Activated effector memory CD4-positive, alpha-beta T cell treated with anti-CD3 and anti-CD28 coated beads, Interleukin-2, amount 50 U/mL, for 16 hours (primary cell): ENCODE measurements at places on chromosomes 11 and 22.

- DNase-seq: no peak
Observed at GRCh38 chr11:27184458-27185312, 144.1 kb downstream of the BBOX1 start.

DNA sequence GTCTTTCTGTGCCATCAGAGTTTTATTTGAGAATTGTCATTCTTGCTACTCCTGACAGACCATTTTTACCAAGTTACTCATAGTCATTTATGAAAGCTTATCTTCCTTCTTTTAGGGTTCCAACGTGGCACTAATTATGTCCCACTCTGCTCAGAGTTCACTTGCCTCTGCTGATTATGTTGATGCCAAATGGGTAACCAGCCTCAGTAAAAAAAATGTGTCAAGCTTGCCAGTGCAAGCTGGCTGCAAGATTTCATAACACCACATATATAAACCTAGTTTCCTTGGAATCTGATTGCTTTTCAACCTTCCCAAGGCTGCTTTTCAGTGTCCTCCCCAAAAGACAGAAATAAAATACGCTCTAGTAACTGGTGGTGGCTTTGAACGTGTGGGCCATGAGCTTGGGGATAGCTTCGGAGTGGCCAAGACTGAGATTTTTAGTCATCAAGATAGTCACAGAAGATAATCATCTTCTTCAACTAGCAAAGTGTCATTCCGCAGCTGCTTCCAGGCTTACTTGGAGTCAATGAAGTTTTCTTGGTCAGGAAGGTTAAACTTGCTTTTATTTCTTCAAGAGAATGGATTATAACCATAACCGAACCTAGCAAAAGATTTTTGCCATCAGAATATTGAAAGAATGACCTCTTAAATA lies 29.5 kb upstream of the APOA1 start:
- no peak for DNase-seq

DNA sequence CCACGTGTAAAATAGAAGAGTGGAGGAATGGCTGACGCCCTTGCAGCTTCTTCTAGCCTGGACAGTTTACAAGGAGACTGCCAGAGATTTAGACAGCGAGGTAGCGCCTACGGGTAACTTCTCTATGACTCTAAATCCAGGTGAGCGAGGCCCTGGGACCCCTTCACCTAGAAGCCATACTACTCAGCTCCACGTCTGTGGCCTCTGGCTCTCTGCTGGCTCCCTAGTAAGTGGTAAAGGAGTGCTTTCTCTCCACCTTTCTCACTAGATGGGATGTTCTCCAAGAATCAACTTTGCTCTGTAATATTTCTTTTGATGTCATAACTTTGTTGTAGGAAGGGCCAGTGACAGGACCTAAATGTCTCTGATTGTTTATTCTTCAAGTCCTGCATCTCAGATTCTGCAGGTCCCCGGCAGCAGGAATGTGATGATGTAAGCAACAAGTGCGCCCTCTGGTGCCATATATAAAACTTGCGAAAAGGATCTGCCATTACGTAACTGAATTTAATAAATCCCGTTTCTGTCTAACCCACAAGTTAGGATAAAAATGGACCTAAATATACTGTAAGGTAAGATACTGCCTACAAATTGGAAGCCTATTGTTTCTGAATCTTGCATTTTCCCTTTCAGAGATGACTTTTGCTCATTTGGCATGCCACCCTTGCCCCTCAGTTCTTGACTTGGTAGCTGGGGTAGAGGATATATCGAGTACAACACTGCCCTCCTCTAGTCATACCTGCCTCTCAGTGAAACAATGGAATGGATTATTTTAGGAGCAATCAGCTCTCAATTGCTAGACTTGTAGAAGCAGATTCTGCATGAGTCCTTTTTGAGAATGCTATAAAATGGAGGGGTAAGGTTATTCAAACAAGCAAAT lies 11.0 kb upstream of the PTPN5 start:
- DNase-seq: peak; percentile 70

DNA sequence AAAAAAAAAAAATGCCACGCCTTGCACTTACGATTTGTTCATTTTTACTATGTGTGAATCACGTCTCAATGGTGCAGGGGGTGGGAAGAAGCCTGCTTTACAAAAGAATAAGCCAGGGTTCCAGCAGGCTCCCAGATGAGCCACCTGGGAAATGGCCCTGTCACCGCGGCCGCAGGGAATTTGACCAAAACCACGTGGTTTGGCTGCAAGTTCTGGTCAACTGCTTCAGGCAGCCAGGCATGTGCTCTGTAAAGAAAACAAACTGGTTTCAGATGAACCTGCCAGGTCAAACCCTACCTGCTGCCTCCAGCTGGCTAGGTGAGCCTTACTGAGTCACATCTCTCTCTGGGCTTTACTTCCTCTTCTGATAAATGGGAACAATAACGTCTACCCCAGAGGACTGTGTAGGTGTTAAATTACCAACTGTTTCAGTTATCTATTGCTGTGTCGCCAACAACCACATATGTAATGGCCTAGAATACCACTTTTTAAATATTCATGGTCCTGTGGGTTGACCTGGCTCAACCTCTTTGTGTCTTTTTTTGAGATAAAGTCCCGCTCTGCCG lies 30.5 kb upstream of the GCAT start:
- no peak for DNase-seq

GRCh38 chr11:15905366-15906104 lies 450.8 kb downstream of the SOX6 start:
- no peak for DNase-seq

- peak; percentile 55 for DNase-seq
Observed at GRCh38 chr22:44448271-44448830, 49.7 kb downstream of the RTL6 start.

DNA sequence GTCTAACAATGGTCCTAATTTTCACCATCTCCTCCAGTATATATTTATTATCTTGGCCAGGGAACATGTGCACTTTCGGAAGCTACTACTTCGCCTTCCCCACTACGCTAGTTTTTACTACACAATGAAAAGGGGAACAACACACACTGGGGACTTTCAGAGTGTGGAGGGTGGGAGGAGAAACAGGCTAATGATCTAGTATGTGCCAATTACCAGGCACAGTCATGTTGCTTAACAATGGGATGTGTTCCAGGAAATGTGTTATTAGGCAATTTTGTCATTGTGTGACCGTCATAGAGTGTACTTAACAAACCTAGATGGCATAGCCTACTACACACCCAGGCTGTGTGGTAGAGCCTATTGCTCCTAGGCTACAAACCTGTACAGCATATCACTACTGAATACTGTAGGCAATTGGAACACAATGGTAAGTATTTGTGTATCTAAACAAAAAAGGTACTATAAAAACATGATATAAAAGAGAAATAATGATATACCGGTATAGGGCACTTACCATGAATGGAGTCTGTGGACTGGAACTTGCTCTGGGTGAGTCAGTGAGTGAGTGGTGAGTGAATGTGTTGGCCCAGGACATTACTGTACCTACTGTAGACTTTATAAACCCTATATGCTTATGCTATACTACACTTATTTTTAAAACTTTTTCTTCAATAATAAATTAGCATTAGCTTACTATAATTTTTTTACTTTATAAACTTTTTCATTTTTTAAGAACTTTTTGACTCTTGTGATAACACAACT lies 20.1 kb upstream of the CUL5 start:
- DNase-seq: no peak

GRCh38 chr11:66489636-66490035 lies 9.4 kb downstream of the DPP3 start:
- no peak for DNase-seq

- DNase-seq: no peak
Observed at GRCh38 chr11:17637901-17638300, 81.5 kb upstream of the MYOD1 start.

- DNase-seq: no peak
Observed at GRCh38 chr11:8229299-8230177, 34.1 kb downstream of the LMO1 start.

DNA sequence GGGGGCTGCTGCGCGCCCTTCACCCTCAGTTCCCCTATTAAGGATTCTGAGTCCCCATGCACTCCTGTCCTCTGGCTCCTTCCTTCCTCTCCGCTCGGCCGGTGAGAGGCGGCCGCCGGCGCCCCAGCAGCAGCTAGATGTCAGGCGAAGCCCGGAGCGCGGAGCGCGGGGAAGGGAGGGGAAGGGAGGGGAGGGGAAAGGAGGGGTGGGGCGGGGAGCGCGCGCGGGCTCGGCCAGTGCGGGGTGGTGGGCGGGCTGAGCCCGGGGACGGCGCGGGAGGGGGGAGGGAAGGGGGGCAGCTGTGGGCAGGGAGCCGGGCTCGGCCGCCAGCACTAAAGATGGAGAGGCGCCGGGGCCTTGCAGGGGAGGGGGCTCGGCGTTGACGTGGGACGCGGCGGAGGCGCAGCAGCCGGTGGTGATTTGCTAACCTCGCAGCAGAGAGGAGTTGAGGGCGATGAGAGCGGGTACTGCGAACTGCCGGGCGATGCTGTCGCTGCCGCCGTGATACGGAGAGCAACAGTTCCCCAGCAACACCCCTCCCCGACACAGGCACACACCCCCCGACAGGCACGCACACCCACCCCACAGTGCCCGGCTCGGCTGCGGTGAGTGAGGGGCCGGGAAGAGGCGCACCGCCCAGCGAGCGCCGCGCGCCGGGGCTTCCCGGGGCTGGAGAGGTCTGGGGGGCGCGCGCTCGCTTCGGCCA lies at the start of gene ZBTB16:
Gene ZBTB16, plus strand, starts transcription at position 434 of the 706 bp plus-strand sequence. CDS start 3,590 bp downstream, outside the sequence.
- peak; percentile 84 for DNase-seq

DNA sequence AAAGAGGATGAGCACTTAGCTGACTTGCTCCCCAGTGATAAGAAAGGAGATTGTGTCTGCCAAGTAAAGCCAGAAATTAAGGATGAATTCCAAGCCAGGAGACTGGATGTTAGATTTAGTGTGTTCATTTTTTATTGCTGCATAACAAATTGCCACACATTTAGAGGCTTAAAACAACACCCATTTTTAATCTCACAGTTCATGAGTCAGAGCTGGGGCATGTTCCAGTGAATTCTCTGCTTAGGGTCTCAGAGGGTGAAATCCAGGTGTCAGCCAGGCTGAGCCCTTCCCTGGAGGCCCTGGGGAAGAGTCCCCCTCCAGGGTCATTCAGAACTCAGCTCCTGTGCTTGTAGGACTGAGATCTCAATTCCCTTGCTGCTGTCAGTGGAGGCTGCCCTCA lies 352.8 kb downstream of the BUD13 start:
- DNase-seq: no peak

GRCh38 chr11:119436093-119436492 lies 13.1 kb upstream of the THY1 start:
- no peak for DNase-seq

- DNase-seq: no peak
Observed at GRCh38 chr22:26893173-26894110, 236.1 kb downstream of the MIAT start.

- peak; percentile 69 for DNase-seq
Observed at GRCh38 chr22:21587803-21588611, 20.5 kb downstream of the UBE2L3 start.

DNA sequence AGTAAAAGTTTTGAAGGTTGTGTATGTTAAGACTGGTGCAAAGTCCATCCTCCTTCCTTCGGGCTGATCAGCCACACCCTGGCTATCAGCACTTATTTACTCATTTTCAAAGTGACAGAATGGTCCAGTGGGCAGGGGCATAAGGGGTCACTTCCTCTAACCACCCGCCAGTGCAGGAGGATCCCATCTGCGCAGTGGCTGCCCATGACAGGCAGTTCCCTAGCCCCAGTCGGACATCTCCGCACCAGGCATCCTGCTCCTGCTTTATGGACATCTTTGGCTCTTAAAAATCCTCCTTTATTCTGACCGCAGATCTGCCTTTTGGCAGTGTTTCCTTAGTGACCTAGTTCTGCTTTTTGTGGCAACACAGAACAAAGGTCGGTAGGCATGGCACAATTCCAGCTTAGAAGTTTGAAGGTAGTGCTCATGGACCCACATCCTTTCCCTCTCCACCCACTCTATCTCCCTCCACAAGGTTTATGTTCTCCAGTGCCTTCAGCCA lies 55.9 kb downstream of the BMAL1 start:
- no peak for DNase-seq

GRCh38 chr11:102111787-102112508 lies 1.7 kb downstream of the YAP1 start:
- no peak for DNase-seq

GRCh38 chr11:120807414-120808150 lies 216.3 kb upstream of the TBCEL start:
- DNase-seq: no peak

- DNase-seq: no peak
Observed at GRCh38 chr11:69101792-69102695, 53.3 kb downstream of the TPCN2 start.

GRCh38 chr22:42596336-42596735 lies 18.3 kb downstream of the POLDIP3 start:
- DNase-seq: no peak

DNA sequence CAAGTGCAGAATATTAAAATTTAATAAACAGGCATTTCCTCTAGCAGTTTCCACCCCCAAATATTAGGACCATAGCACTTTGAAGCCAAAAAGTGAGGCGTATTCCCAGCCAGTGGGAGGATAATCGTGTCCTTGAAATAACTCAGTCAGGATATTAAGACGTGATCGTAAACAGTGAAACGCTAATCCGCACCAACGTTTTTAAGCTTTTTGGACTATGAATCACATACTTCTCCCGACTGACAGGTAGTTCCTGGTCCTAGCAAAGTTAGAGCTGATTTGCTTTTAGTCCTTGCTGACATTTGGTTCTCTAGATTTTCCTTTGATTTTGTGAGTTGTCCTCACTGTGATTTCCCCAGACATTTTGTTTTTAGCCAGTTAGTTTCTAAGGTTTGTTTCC lies 197.1 kb upstream of the ARHGAP20 start:
- DNase-seq: no peak

GRCh38 chr11:72478669-72479068 lies 44.3 kb upstream of the CLPB start:
- no peak for DNase-seq

DNA sequence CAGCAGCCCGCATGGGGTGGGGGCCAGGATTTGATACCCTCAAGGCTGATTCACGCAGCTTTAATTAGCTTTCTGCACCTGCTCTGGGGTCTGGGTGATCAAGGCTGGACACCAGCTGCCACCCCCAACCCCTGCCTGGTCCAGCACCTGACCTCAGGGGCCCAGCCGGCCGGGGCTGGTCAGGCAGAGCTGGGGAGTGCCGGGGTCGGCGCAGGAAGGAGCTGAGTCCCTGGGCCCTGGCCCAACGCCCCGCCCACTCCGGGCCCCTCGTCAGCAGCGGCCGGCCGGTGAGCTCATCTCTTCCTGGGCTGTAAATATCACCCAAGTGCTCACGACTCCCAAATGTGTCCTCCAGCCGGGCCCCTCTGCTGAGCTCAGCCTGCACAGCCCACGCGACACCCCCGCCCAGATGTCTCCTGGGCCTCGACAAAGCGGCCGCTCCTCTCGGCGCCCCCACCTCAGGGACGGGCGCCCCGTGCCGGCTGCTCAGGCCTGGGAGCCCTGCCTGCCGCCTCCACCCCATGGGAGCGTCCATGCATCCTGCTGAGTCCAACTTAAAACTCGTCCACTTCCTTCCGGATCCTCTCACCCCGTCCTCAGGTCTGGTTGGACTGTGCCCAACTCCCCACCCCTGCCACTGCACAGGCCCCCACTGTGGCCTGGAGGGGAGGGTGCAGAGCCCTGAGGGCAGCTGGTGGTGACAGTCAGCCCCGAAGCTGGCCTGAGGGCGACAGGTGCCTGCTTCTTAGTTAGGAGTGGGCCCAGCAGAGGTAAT lies 29.0 kb downstream of the RTN4R start:
- no peak for DNase-seq

GRCh38 chr11:56700914-56701485 lies 2.1 kb downstream of the OR9G1 start:
- DNase-seq: no peak

- no peak for DNase-seq
Observed at GRCh38 chr11:86802601-86803051, 2.3 kb downstream of the PRSS23 start.

- DNase-seq: no peak
Observed at GRCh38 chr22:26168939-26169314, 335 bp upstream of the SEZ6L start.
